ENCODE measurements at places on chromosomes 2 and 18.

DNA sequence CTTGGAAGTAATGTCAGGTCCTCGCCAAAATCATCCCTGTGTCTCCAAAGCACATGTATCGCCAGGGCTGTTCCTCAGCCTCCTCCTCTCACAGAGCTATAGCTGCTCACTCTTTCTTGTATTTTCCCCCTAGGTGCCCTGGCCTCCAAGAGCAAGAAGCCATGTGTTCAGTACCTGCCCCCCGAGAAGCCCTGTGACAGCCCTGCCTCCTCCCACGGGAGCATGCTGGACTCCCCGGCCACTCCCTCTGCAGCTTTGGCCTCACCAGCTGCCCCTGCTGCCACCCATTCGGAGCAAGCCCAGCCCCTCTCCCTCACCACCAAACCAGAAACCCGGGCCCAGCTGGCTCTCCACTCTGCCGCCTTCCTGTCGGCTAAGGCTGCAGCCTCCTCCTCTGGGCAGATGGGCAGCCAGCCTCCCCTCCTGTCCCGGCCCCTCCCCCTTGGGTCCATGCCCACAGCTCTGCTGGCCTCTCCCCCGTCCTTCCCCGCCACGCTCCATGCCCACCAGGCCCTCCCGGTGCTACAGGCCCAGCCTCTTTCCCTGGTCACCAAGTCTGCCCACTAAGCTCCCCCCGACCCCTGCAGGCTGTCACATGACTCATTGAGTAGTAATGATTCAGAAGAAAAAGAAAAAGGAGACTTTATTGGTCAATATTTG lies 18.8 kb downstream of the TGOLN2 start:
- peak; percentile 26 for DNase-seq

DNA sequence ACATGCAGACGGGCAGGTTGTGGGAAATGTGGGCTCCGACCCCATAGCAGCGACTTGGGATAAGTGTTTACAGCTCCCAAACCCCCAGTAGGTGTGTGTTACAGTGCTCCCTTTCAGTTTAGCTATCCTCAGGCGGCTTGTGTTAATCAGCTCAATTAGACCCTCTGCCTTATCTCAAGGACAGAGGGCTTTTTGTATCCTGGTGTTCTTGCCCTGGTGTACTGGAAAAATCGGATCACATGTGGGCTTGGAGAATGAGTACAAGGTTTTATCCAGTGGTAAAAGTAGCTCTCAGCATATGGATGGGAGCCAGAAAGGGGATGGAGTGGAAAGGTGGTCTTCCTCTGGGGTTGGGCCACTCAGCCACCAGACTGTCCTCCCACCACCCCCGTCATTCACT lies 264.7 kb upstream of the SYT4 start:
- no peak for DNase-seq

GRCh38 chr2:225100269-225100668 lies 58.0 kb upstream of the DOCK10 start:
- no peak for DNase-seq

- DNase-seq, result no peak
Measured at GRCh38 chr2:57868619-57869139, 177.9 kb upstream of the VRK2 start.

DNA sequence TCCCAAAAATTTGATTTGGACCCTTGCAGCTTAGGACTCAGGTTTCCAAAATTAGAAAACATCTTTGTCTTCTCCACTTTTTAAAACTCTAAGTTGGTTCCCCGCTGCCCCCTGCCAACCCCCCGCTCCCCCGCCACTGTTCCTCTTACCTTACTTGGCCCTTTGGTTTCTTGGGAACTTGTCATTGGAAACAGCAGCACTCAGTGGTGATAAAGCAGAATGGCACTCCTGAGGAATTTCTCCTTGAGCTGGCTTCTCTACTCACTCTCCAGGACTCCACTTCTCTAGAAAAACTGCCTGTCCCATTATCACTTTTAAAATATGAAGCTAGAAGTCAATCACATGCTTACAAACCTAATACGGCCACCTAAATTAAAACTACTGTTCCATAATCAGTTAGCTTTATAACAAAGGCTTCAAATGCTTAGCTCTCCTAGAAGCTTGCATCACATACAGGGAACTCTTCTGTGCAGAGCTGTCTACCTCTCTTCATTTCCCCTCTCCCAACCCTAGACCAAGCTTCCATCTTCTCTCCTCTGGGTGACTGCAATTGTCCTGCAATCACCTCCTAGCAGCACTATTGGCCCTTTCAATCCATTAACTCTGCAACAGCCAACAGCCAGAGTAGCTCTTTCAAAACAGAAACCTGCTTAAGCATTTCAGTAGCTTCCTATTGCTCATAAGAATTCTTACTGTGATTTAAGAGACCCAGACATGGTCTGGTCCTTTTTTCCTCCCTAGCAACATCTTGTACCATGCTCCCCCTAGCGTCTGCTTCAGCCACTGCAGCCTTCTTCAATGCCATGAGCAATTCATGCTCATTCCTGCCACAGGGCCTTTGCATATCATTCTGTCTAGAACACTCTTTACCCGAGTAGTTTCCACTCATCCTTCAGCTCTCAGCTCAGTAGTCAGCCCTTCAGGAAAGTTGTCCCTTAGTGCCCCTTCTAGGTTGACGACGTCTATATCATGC lies 15.2 kb upstream of the PLEKHM3 start:
- peak; percentile 85 for DNase-seq

DNA sequence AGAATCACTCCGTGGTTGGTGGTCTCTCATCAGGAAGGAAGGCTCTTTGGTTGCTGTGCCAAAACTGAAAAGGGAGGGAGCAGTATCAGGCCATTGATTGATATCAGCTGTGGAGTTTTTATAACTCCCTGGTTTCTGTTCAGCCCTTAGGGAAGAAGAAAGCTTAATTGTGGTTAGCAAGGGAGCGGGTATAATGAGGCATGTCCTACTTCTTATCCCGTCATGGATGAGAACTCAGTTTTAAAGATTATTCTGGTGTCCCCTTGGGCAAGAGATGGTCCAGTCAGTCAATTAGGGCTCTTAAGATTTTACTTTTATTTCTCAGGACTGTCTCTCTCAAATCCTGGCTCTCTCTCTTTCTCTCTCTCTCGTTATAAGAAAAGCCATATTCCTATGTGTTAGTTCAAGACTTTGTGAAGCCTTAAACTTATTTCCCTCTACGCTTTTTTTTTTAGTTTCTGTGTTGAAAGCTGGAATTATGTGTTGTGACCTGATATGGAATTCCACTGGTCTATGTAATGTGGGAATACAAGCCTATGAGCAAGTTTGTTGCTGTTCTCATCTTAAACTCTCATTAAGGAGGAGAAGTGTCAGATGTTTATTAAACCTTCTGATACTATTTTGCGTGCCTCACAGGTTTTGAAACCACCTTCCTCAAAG lies 514.0 kb upstream of the CDH2 start:
- no peak for DNase-seq
